ENCODE measurements at places on chromosomes 1 and 21.

GRCh38 chr1:215772151-215772550 is 205.0 kb downstream of the KCTD3 start:
- DNase-seq: no peak

DNA sequence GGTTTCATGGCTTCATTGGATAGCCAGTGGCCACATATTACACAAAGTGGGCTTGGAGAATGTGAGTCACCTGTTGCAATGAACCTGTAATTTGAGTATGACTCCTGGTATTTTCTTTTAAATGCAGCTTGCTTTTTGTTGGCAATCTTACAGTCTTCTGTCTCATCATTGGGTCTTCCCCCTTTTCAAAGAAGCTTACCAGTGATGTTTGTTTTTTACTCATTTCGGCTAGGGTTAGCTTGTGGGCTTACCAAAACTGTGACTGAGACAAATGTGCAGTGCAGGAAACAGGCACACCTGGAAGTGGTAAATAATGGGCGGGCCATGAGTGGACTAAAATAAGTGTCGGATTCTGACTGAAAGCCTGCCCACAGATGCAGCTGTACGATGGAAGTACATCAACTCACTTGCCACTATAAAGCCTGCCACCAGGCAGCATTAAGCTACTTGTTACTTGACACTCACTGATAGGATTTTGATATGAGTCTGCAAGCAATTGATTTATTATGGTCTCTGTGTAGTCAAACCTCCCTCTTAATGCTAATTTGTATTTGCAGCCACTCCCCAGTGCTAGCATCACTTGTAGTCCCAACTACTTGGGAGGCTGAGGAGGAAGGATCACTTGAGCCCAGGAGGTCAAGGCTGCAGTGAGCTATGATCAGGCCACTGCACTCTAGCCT is 4.2 kb downstream of the HHAT start:
- no peak for DNase-seq

DNA sequence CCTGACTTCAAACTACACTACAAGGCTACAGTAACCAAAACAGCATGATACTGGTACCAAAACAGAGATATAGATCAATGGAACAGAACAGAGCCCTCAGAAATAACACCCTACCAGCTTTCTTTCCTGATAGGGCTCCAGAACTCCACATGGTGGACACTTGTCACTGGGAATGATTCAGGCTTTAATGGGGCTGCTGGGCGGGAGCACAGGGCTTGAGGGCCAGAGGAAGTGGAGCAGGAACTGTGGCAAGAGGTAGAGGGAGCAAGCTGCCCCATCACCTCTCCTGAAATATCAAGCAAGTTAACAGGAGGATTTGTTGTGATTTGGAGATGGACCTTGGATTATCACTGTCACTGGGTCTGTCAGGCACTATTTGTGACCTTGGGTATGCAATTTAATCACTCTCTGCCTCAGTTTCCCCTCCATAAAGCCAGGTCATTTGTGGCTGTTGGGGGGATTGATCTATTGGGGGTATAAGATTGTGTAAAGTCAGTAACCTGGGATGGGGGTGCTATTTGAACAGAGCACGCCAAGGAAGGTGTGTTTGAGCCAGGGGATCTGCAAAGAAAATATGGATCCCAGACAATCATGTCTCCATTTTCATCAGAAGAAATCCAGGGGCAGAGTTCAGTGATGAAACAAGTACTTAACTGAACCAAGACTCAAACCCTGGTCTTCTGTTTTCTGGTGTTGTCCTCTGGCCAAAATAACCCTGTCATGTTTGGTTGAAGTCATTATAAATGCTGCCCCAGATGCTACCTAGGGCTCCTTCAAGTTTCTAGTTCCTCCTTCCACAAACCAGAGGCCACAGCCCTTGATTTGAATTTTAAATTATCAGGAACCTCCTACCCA is 25.2 kb downstream of the ETS2 start:
- DNase-seq: no peak

DNA sequence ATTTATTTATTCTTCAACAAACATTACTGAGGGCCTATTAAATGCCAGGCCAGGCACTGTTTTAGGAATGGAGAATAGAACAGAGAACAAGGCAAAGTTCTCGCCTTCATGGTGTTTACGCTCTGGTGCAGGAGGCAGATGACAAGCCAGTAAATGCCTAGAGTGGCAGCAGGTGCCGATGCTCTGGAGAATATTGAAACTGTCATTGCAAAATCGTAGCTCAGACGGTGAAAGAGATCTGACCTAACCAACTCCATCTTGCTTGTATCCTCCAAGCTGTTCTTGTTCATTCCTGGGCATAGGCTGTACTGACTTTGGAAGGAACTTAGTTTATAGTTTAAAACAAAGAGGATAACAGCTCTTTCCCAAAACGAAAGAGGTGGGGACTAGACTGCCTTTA is 13.5 kb upstream of the ENO1 start:
- no peak for DNase-seq

- DNase-seq: no peak
Measured at GRCh38 chr1:20250340-20250989, 40.2 kb upstream of the VWA5B1 start.

DNA sequence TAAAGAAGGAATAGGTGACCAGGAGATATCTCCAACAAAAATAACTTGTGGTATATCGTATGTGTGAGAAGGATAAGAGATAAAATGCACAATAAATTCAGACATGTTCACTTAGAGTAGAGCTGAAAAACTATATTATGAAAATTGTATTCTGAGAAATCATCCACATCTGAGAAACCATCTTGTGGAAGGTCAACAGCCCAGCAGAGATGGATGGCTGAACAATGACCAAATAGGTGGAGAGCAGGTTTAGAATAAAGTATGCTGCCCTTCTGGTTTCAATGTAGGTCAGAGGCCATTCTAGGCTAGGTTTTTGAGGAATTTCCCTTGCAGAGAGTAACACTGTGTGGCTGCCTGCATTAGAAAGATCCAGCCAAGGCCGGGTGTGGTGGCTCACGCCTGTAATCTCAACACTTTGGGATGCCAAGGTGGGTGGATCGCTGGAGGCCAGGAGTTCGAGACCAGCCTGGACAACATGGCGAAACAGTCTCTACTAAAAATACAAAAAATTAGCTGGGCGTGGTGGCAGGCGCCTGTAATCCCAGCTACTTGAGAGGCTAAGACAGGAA is 8.8 kb upstream of the UAP1 start:
- DNase-seq: no peak

DNA sequence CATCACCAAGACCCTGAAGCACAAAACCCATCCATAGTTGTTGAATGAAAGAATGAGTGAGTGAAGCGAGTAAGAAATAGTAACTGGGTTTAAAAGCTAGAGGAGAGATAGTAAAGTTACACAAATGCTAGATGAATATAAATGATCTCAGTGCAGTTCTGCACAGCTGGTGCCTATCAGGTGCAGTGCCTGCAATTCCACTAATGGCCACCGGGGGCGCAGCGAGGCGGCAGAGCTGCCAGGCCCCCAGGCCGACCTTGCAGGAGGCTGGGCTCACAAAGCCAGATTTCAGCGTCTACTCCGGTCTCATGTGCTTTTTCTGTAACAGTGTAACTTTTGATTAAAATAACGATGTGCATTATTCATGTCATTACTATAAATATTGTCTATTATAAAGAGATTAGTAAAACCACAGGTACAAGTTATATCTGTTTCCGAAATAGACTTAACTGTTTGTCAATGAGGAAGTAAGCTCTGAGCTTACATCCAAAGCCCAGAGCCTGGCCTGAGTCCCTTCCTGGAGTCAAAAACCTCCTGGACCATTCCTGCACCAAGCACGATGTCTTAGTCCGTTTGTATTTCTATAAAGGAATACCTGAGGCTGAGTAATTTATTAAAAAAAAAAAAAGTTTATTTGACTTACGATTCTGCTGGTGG is 477.6 kb downstream of the NPHP4 start:
- DNase-seq: peak; percentile 81

DNA sequence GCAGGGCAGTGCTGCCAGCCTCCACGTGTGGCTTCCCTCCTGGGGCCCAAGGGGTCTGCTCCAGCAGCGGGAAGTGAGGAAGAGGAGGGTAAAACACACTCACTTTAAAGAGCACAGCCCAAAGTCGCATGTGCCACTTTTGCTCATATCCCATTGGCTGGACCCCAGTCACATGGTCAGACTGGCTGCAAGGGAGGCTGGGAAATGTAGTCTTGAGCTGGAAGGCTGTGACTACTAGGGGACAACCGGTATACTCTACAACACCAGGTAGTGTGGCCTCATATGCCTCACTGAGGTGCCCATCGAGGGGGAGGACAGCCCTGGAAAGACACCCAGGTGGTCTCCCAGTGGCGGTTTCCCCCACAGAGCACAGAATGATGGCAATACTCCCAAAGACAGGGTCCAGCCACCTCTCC is 45.2 kb downstream of the CAMK2N1 start:
- DNase-seq: peak; percentile 76

DNA sequence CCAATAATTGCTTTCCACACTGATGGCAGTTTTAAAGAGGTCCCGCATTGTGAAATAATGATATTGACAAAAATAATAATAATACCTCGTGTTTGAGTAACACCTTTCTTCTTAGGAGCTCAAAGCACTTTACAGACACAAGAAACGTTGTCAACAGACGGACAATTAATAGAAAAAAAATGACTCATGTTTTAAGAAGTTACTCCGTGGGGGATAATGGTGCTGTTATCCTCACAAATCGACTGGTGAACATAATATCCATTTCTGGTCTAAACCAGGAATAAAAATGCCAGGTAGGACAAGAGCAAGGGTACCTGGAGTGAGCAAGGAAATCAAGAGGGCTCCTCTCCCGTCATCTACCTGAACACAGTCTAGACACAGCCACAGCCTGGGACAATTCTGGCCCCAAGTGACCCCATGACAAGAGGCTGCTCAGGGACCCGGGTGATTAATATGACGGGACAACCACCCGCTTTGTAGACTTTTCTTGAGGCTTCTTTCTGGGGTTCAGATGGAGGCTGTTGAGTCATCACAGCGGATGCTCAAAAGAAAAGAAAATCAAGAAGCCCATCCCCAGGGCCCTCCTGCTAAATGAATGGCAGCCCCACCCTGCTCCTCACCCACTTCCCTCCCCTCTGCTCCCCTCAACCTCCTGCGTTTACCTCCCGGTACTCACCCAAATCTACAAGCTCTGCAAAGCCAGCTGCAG is 146.2 kb upstream of the IRF2BP2 start:
- no peak for DNase-seq

- no peak for DNase-seq
Measured at GRCh38 chr1:59170659-59171058, 126.2 kb upstream of the FGGY start.

GRCh38 chr21:42094811-42095210 is 23.7 kb downstream of the UMODL1 start:
- DNase-seq: no peak

DNA sequence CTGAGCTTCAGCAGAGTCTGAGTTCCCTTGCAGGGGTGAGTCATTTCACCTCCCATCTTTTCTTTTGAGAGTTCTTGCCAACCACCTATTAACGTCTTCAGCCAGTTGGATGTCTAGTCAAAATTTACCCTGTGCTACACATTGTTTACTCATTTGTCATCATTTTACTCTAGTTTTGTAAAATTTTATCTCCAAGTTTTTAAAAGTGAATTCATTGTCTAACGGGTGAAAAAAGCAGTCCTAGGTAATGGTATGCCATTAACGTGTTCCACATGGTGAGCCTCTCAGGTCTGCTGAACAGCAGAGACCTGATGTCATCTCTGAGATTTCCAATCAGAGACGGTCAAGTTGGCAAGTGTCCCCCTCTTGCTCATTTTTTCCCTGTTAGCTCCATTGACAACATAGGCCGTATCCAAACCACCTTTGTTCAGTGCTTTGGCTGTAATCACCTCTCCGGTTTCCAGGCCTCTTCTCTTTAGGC is 85.4 kb downstream of the TBX15 start:
- DNase-seq: no peak

DNA sequence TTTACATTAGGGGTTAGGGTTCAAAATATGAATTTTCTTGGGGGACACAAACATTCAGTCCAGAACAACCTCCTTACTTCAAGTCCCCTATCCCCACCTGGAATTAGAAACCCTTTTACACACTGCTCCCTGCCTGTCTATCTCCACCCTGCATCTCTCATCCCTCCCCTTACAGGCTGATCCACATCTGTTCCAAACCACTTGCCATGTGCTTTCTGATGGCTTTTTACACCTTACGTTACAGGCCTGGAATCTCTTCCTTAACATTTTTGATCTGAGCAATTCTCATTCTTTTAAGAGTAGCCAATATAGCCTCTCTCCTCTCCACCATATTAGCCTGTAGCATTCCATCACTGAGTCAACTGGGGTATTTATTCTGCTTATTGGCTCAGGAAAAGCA is 122.0 kb downstream of the PTBP2 start:
- no peak for DNase-seq

GRCh38 chr1:165536016-165536415 is 7.8 kb upstream of the LRRC52 start:
- no peak for DNase-seq

DNA sequence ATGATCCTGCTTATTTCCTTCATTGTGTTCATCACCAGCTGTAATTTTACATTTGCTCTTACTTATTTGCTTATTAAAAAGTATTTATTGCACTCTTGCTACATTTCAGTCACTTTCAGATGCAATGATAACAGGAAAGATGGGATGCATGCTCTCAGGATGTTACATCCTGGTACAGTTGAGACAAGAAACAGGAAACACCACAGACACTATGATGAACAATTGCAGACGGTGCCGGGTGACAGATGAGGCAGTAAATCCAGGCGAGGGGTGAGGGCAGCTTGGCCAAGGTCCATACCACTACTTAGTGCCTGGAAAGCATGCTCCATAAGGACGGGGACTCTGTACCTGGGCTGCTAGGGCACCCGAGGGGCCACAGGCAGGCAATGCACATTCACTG is 156.6 kb upstream of the RAB4A start:
- no peak for DNase-seq

GRCh38 chr21:44317241-44317782 is 17.5 kb downstream of the PFKL start:
- DNase-seq: no peak

GRCh38 chr1:222098404-222098803 is 356.5 kb upstream of the DUSP10 start:
- DNase-seq: no peak

- no peak for DNase-seq
Measured at GRCh38 chr1:156497078-156497742, 3.4 kb downstream of the MEF2D start.

GRCh38 chr1:151817353-151817730 is 12.1 kb upstream of the LINGO4 start:
- no peak for DNase-seq

- peak; percentile 87 for DNase-seq
Measured at GRCh38 chr21:43646550-43647260, 12.6 kb downstream of the HSF2BP start.

GRCh38 chr1:172657586-172657985 is 1.3 kb upstream of the FASLG start:
- DNase-seq: no peak

- DNase-seq: no peak
Measured at GRCh38 chr1:201255479-201256362, 27.6 kb upstream of the PKP1 start.

Measured in HuH-7 (cell line).